Large intestine (tissue), 12 donors: ENCODE measurements at places on chromosomes 7 and 10.

GRCh38 chr10:30433306-30433729 lies 666 bp upstream of the MAP3K8 start:
- H3K27me3 ChIP-seq = no peaks in the 10 kb centered on the region
- H3K4me1 ChIP-seq = peaks cover 28% of the 10 kb centered on the region
- DNase-seq = peak; percentile 74
- peak overlapping the region; percentile 74 for H3K4me3 ChIP-seq
- peak overlapping the region; percentile 97 for H3K27ac ChIP-seq

GRCh38 chr7:30814700-30815387 lies 43.6 kb downstream of the MINDY4 start:
- no peaks in the 10 kb centered on the region for H3K27me3 ChIP-seq
- no peak overlapping the region for H3K27ac ChIP-seq
- no peaks in the 10 kb centered on the region for H3K4me1 ChIP-seq
- H3K36me3 ChIP-seq = peaks cover 3% of the 10 kb centered on the region
- no peak for DNase-seq

DNA sequence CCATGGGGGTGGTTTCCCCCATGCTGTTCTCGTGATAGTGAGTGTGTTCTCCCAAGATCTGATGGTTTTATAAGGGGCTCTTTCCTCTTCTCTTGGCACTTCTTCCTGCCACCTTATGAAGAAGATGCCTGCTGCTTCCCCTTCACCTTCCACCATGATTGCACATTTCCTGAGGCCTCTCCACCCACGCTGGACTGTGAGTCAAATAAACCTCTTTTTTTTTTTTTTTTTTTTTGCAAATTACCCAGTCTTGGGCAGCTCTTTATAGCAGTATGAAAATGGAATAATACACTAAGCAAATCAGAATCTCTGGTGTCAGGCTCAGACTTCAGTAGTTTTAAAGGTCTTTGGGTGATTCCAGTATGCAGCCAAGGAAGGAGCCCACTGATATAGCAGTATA lies 28.2 kb downstream of the TAS2R41 start:
- no peaks in the 10 kb centered on the region for H3K36me3 ChIP-seq
- no peaks in the 10 kb centered on the region for H3K4me1 ChIP-seq
- no peak for DNase-seq

- no peaks in the 10 kb centered on the region for H3K36me3 ChIP-seq
- H3K4me3 ChIP-seq = no peak overlapping the region
These were observed 44.5 kb upstream of the ACBD5 start for GRCh38 chr10:27285093-27285492.

- no peak overlapping the region for H3K4me3 ChIP-seq
- no peaks in the 10 kb centered on the region for H3K36me3 ChIP-seq
- no peaks in the 10 kb centered on the region for H3K4me1 ChIP-seq
- no peaks in the 10 kb centered on the region for H3K27me3 ChIP-seq
These were observed 21.7 kb downstream of the PAPOLB start for GRCh38 chr7:4840079-4840501.

DNA sequence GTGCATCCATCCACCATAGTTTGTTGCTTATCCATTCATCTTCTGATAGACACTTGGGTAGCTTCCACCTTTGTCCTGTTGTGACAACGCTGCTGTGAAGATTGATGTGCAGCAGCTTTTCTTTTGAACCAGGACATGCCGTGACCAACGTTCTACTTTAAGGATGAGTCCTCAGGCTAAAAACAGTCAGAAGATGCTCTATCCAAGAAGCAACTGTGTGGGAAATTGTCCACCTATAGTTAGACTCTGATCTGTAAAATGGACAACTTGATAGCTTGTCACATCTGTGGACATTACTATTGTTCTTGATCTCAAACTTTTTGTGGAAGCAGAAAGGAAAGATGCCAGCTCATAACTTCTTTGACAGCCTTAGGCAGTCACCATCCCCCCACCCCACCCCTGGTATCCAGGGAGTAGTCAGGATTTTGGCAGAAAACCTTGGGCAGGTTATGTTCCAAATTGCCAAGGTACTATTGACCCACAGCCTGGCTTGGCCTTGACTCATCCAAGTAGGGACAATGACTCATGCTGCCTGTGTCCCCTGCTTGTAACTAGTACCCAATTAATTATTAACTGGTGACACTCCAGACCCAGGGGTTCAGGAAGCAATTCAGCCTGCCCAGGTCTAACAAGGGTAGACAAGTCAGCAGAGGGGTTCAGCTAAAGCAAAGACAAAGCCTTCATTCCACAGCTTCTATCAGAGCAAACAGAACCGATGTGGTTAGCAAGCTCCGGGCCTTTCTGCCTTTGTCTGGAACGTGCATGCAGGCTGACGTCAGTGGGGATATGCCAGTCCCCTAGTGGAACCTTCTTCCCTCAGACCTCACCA lies 99.6 kb upstream of the ANLN start:
- H3K27ac ChIP-seq = peak overlapping the region; percentile 74
- H3K4me3 ChIP-seq = no peak overlapping the region
- H3K36me3 ChIP-seq = peaks cover 3% of the 10 kb centered on the region
- no peaks in the 10 kb centered on the region for H3K27me3 ChIP-seq

- H3K27me3 ChIP-seq = no peaks in the 10 kb centered on the region
- no peak overlapping the region for H3K4me3 ChIP-seq
- H3K4me1 ChIP-seq = peaks cover 6% of the 10 kb centered on the region
- H3K27ac ChIP-seq = no peak overlapping the region
- H3K36me3 ChIP-seq = no peaks in the 10 kb centered on the region
- DNase-seq = no peak
These were observed 66.4 kb downstream of the HK1 start for GRCh38 chr10:69344591-69345252.

DNA sequence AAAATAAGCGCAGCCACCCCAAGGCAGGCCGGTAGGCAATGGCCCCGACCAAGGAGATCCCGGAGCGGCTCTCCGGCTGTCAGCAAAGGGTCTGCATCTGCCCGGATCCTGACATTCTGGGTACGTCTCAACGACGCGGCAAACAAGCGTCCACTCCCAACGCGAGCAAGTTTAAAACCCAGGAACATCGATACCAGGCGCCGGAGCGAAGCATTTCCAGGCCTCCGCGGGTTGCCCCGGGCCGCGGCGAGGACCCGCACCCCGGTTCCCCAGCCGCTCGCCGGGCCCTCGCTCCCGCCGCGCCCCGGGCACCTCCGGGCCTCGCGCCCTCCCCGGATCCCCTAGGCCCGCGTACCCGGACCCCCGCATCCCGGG lies 453 bp downstream of the URGCP start:
- H3K4me3 ChIP-seq = peak overlapping the region; percentile 56
- peaks cover 11% of the 10 kb centered on the region for H3K4me1 ChIP-seq
- peak overlapping the region; percentile 95 for H3K27ac ChIP-seq
- H3K27me3 ChIP-seq = no peaks in the 10 kb centered on the region
- peaks cover 13% of the 10 kb centered on the region for H3K36me3 ChIP-seq

DNA sequence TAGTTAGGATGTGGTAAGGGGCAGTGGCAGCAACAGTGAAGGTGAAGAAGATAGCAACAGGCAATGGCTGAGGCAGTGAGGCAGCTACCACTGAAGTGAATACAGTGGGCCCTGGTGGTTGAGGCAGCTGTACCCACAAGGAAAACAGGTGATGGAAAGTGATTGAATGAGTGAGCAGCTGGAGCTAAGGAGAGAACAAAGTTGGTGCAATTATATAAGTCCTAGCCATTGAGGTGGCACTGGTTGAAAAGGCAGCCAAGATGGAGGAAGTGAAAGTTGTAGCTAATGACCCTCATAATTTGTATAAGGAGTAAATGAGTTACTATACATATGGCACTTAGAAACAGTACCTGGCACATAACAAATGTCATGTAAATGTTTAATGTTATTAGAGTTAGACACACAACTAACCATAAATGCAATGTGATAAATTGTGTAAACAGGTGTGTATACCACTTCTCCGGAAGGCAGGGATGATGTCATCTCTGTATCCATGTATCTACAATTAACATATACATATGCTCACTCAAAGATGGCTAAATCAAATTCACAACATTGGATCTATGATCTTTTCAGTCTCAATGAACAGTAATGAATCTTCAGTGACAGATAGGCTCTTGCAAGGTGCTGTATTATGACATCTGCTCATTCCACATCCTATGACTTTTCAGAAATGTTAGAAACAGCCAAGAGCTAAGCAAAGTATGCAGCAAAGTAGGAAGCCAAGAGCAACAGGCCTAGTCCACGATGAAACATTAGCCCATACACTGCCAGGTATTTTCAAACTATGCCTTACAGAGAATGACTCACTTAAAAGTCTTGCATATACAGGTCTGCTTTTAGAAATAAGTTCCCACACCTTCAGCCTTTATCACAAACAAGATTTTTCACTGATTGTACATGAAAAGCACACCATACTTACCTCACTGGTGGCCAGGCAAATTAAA lies 10.7 kb downstream of the XPNPEP1 start:
- H3K27me3 ChIP-seq = no peaks in the 10 kb centered on the region
- peaks cover 48% of the 10 kb centered on the region for H3K4me1 ChIP-seq
- peaks cover 15% of the 10 kb centered on the region for H3K36me3 ChIP-seq
- H3K27ac ChIP-seq = peak overlapping the region; percentile 92
- peak; percentile 64 for DNase-seq

GRCh38 chr10:110105873-110106272 lies 98.1 kb downstream of the ADD3 start:
- no peaks in the 10 kb centered on the region for H3K4me1 ChIP-seq
- H3K27me3 ChIP-seq = no peaks in the 10 kb centered on the region
- no peak for DNase-seq
- H3K36me3 ChIP-seq = peaks cover 55% of the 10 kb centered on the region

DNA sequence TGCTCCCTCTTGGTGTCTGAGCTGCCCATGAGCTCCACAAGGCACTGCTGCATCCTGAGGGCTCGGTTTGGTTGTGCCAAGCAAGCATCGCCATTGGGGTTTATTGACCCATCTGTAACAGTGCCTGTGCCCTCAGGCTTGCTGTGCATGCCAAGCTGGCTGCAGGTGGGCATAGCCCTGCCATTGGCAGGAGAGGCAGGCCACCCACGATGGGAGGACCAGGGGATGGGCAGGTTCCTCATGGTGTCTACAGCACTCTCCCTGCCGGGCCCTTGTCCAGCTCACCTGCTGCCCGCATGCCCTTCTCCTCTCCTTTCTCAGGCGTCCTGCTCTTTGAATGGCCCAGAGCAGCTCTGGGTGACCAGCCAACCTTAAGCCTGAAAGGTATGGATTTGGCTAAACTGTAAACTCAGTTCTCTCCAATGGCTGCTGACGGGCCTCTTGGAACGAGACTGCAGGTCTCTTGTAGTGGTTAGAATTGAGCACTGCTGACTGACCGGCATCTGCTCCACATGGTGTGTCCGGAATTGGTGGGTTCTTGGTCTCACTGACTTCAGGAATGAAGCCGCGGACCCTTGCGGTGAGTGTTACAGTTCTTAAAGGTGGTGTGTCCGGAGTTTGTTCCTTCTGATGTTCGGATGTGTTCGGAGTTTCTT lies 17.6 kb downstream of the AKR1E2 start:
- no peak overlapping the region for H3K27ac ChIP-seq
- no peak for DNase-seq
- H3K36me3 ChIP-seq = no peaks in the 10 kb centered on the region
- H3K4me3 ChIP-seq = no peak overlapping the region

DNA sequence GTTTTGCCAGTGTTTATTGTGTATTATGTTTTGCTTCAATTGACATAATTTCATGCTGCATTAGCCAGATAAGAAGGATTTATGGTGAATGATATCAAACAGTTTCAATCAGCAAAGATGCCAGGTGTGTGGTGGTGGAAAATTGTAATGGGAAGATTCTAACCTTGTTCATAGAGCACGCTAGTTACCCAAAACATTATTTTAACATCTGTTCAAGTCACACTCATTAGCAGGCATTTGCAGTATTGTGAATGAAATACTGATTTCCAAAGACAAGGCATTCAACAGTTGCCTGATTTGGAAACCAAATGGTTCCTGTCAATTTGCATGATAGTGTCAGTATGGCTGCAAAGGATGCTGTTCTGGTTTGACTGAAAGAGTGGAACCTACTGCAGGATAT lies 129.7 kb downstream of the EPC1 start:
- H3K27me3 ChIP-seq = no peaks in the 10 kb centered on the region
- H3K36me3 ChIP-seq = no peaks in the 10 kb centered on the region
- no peak overlapping the region for H3K4me3 ChIP-seq
- DNase-seq = no peak
- H3K27ac ChIP-seq = no peak overlapping the region

GRCh38 chr7:73830681-73831583 lies at the start of gene CLDN4:
TSS of gene CLDN4 (plus strand) at chr7:73830996. CDS start at chr7:73831202, 206 bp downstream.
- H3K27ac ChIP-seq = peak within 1 kb of the TSS; percentile 100
- no peaks in the 10 kb centered on the region for H3K27me3 ChIP-seq
- DNase-seq = peak; percentile 99
- peak within 1 kb of the TSS; percentile 95 for H3K4me3 ChIP-seq
- no peaks in the 10 kb centered on the region for H3K36me3 ChIP-seq

DNA sequence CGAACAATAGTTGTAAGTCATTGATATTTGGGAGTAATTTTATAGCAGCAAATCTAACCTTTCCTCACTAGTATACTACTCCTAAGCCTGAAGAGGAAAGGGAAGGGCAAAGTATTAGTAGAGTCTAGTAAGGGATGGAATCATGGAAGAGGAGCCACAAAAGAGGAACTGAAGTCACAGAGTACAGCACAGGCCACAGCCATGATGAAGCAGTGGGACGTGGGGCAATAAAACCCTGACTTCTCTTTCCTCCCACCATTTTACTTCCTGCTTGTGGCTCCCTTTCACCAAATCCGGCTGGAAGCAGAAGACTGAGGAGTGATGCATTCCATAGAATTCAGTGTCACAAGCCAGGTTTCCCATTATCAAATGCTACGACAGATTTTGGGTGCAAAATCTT lies 58.7 kb downstream of the CABCOCO1 start:
- H3K4me3 ChIP-seq = no peak overlapping the region
- H3K27me3 ChIP-seq = no peaks in the 10 kb centered on the region
- no peak overlapping the region for H3K27ac ChIP-seq
- no peak for DNase-seq
- H3K4me1 ChIP-seq = no peaks in the 10 kb centered on the region

DNA sequence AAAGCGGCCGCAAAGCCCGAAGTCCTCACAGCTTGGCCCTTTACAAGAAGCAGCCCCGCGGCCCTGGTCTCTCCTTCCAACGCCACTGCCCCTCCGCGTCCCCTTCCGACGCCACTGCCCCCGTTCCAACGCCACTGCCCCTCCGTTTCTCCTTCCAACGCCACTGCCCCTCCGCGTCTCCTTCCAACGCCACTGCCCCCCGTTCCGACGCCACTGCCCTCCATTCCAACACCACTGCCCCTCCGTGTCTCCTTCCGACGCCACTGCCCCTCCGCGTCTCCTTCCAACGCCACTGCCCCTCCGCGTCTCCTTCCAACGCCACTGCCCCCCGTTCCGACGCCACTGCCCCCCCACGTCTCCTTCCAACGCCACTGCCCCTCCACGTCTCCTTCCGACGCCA lies 33.1 kb downstream of the AP5Z1 start:
- no peaks in the 10 kb centered on the region for H3K4me1 ChIP-seq
- no peak overlapping the region for H3K27ac ChIP-seq
- no peak for DNase-seq
- no peak overlapping the region for H3K4me3 ChIP-seq
- no peaks in the 10 kb centered on the region for H3K36me3 ChIP-seq

- H3K27ac ChIP-seq = no peak overlapping the region
- H3K36me3 ChIP-seq = no peaks in the 10 kb centered on the region
- DNase-seq = no peak
- H3K27me3 ChIP-seq = no peaks in the 10 kb centered on the region
- no peak overlapping the region for H3K4me3 ChIP-seq
These were observed 195.0 kb downstream of the AHR start for GRCh38 chr7:17493446-17493845.

- DNase-seq = no peak
- no peak overlapping the region for H3K27ac ChIP-seq
- H3K27me3 ChIP-seq = no peaks in the 10 kb centered on the region
- H3K4me1 ChIP-seq = no peaks in the 10 kb centered on the region
- no peak overlapping the region for H3K4me3 ChIP-seq
These were observed 198.1 kb upstream of the STK17A start for GRCh38 chr7:43384616-43385308.
